Hippocampal formation (tissue), 2 donors: ENCODE measurements at places on chromosomes 2 and 18.

DNA sequence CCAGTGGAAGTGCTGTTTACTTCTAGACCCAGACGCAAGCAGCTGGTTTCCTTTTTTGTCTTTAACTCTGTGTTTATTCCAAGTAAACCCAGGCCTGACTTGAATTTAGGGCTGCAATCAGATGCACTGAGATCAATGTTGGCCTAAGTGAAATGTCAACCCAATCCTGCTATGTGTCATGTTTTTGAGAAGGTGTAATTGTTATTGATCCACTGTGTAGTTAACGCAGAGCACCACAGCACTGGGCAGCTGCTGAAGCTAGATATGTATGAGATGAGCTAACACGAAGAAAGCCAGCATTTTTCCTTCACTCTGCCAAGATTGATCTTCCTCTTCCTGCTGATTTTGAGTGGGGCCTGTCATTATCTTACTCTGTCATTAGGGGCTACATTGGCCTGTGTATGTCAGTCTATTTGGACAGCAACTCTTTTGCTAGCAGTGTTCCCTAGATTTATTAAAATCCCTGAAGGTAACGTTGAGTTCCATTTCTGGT is 18.9 kb upstream of the DLX1 start:
- DNase-seq, result no peak

- no peak for DNase-seq
Measured at GRCh38 chr2:7419814-7420311, 502.7 kb downstream of the RNF144A start.

DNA sequence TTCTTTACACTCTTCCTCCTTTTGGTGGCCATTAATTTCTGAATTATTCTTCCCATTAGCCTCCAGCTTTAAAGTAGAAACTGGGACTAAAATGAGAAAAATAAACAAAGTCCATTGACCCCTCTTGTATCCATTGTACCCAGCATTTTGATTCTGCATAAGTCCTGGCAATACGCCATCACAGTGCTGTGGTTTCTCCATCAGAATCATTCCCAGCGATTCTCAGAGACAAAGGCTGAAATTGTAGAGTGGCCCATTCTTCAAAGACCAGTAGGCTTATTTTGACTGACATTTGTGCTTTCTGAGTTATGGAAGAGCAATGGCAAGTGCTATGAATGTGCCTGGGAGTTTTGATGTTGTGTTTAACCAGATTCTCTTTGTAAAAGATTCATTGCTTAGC is 199.3 kb upstream of the GALNT5 start:
- no peak for DNase-seq

GRCh38 chr2:150517951-150518680 is 30.6 kb upstream of the RND3 start:
- no peak for DNase-seq

- peak; percentile 33 for DNase-seq
Measured at GRCh38 chr18:49858309-49859020, 45.1 kb upstream of the ACAA2 start.

DNA sequence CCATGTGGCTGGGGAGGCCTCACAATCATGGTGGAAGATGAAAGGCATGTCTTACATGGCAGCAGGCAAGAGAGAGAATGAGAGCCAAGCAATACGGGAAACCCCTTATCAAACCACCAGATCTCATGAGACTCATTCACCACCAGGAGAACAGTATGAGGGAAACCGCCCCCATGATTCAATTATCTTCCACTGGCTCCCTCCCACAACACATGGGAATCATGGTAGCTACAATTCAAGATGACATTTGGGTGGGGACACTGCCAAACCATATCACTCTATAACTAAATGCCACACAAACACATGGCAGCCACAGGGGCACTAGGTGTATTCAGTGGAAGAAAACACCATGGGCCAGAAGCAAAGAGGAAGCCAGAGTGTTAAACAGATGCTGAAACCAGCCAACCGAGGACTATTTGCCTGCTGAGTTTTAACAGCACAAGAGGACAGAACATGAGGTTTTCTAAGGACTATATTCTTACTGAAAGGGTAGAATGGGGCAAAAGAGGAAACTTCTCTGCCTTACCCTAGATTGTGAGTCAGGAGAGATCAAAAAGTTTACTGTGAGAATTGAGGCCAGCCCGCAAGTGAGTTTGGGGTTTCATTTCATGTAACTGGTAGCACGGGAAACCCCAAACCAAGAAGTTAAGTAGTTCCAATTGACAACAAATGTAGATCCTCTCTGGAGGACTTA is 49.2 kb downstream of the SIGLEC15 start:
- DNase-seq, result no peak

DNA sequence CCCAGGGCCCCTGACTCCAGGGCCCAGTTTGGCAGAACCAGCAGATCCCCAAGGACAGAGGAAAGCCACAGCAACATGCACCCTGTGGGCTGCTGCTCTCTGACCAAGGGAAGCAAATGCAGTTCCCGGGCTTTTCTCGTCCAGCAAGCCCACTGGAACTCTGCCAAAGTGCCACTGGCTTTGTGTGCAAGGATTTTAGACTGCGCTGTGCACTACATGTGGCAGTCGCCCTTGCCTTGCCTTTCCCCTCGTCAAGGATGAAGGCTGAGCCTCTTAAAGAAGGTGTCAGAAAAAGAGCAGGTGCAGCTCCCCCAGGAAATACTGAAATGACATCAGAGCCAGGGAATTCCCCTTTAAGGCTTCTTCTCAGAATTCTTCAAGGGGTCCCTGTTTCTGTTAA is 199.2 kb downstream of the TFCP2L1 start:
- DNase-seq, result no peak

DNA sequence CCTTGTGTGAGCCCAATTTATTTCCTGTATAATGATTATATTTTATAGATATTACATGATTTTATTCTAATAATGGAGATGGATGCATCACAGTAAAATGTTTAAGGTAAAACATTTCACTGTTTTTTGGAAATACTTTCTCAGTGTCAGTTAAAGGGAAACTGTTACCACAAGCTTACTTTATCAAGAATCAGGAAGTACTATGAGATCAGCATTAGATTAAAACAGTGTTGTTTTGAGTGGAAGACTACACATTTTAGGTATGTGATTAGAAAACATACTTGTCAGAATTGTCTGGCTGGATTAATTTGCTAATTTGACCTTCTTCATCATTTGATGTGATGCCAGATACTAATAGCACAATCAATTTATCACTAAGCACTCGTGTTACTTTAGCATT is at the start of gene HRH4:
TSS of gene HRH4 (plus strand) at position 250 of the 400 bp plus-strand sequence. CDS start at position 342, 92 bp downstream.
- DNase-seq, result no peak

DNA sequence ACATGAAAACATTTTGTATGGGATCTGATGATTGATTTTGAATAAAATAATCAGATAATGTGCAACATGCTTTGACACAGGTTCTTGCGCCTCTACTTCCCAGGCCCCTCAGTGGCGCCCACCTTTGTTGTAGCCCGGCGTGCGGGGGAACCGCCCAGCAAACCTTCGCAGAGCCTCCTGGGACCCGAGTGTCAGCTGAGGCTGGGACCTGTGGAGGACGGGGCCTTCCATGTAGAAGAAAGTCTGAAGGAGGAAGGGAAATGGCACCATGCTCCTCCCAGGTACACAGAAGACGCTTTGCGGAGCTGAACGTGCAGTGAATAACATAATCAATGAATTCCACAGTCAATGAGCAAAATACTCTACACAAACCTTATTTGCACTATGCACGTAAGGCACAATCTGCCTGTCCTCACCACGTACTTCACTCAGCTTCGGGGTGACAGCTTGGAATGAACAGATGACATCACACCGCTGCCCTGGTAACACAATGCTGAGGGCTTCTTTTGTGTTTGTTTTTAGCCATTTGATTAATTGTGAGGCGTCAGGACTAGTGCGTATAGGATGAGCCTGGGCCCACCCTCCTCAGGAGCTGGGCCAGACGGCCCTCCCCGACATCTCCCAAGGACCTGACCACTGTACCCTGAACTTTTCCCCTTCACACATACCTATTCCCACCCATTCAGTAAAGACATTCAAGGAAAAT is 78.1 kb downstream of the TWIST2 start:
- DNase-seq, result no peak

GRCh38 chr2:164793529-164793928 is 48.1 kb downstream of the COBLL1 start:
- DNase-seq, result no peak

GRCh38 chr2:108607706-108608301 is 73.5 kb downstream of the LIMS1 start:
- DNase-seq, result no peak

DNA sequence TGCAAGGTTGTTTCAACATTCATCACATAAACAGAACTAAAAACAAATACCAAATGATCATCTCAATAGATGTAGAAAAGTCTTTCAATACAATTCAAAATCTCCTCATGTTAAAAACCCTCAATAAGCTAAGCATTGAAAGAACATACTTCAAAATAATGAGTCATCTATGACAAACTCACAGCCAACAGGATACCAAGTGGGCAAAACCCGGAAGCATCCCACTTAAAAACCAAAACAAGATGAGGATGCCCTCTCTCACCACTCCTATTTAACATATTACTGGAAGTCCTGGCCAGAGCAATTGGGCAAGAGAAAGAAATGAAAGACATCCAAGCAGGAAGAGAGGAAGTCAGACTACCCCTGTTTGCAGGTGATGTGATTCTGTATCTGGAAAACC is 992.2 kb upstream of the PIK3C3 start:
- DNase-seq, result no peak

DNA sequence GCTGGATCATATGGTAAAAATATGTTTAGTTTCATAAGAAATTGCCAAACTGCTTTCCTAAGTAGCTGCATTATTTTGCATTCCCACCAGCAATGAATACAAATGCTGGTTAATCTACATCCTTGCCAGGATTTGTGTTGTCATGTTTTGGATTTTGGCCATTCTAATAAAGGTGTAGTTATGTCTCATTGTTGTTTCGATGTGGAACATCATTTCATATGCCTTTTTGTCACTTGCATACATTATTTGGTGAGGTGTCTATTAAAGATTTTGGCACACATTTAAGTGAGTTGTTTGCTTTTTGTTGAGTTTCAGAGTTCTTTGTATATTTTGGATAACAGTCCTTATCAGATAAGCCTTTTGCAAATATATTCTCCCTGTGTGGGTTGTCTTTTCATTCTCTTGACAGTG is 299.2 kb upstream of the TFPI start:
- no peak for DNase-seq

- no peak for DNase-seq
Measured at GRCh38 chr2:53131416-53131815, 636.2 kb upstream of the CHAC2 start.

GRCh38 chr2:209640358-209640757 is 131.3 kb upstream of the UNC80 start:
- DNase-seq, result no peak

GRCh38 chr2:49210191-49210590 is 55.9 kb upstream of the FSHR start:
- DNase-seq, result no peak

GRCh38 chr2:204027091-204027490 is 90.5 kb downstream of the ICOS start:
- DNase-seq, result no peak

- DNase-seq, result peak; percentile 72
Measured at GRCh38 chr2:178413472-178414265, 37.3 kb downstream of the PRKRA start.

DNA sequence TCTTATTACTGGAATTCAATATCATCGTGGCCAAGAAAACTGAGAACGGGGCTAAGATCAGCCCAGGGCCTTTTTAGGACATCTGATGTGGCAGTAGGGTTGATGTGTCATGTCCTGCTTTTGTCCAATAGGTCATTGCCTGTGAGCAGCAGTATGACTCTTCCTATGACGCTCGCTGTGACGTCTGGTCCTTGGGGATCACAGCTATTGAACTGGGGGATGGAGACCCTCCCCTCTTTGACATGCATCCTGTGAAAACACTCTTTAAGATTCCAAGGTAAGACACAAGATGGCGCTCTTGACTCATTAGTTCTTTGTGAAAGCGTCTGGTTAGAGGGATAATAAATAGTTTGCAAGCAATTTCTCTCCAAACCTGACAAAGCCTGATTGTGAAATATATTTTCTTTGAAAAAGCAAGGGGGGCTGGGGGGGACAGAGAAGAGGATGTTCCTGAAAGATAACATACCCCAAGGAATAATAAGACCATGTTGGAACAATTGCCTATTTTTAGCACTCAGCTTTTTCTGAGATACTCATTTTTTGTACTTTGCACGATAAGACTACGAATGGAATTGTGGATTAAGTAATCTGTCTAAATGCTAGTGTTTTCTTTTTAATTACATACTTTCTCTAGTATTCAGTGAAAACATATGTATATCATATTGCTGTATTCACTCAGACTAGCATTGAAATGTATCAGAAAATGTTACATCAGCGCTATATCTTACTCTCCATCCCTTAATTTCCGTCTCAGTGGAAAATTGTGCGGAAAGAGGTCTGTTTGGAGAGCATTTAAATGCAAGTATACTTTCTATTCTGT is 58.1 kb downstream of the MYO3B start:
- DNase-seq, result no peak

DNA sequence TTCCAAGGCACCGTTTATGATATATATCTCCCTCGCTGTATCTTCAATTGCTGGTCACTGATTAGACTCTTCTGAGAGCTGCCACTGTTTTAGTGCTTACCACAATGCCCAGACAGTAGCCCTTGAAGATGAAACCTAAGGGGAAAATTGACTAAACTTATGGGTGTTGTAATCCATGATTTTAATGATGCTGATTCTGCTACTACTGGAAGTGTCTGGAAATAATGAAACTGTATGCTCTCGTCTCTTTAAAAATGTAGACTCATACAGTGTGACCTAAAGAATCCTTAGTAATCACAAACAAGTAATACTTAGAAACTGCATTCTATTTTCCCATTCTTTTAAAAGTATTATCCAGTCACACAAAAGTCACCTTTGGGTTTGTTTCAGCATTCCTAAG is 5.5 kb upstream of the SLC8A1 start:
- DNase-seq, result no peak

DNA sequence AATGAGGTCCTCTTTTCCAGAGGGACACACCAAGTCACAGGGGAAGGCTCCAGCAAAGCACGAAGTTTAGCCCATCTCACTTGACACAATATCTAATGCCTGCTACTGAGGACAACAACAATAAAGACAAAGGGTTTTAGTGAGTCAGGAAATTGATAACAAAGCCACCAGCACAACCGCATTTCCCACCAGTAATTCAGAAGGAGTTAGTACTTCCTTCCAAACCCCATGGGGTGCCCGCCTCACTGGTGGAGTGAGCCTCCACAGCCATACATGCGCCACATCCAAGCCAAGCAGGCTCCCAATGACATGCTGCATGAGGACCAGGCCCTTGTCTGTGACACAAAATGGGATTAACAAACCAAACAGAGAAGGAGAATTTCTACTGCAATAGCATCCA is 40.1 kb downstream of the MRPL35 start:
- no peak for DNase-seq

GRCh38 chr18:77234504-77235365 is 14.9 kb upstream of the GALR1 start:
- DNase-seq, result no peak

GRCh38 chr18:36467614-36468013 is 170.1 kb downstream of the FHOD3 start:
- no peak for DNase-seq

GRCh38 chr18:681985-682384 is 24.5 kb downstream of the TYMS start:
- no peak for DNase-seq
